ENCODE measurements at places on chromosomes 5 and 9. TPM values are rescaled to one million over a fixed set of nuclear protein-coding genes. Genes with fewer than 3 reads are reported as not detected.

GRCh38 chr9:7304627-7304995 is 495.0 kb downstream of the DMAC1 start:
- no peak for DNase-seq

DNAJC18 gene
- polyA plus RNA-seq, result 3.7 TPM

- DNase-seq, result no peak
Measured at GRCh38 chr5:13625616-13626198, 318.8 kb downstream of the DNAH5 start.

CTXN3 gene
- not detected for polyA plus RNA-seq

INSL4 gene
- polyA plus RNA-seq, result not detected

FOXD4 gene
- not detected for polyA plus RNA-seq

- DNase-seq, result no peak
Measured at GRCh38 chr5:161934486-161934885, 86.6 kb downstream of the GABRA1 start.

- DNase-seq, result no peak
Measured at GRCh38 chr9:120532891-120533290, 47.1 kb downstream of the CDK5RAP2 start.

GRCh38 chr9:18294229-18294628 is 179.7 kb upstream of the ADAMTSL1 start:
- no peak for DNase-seq

DNA sequence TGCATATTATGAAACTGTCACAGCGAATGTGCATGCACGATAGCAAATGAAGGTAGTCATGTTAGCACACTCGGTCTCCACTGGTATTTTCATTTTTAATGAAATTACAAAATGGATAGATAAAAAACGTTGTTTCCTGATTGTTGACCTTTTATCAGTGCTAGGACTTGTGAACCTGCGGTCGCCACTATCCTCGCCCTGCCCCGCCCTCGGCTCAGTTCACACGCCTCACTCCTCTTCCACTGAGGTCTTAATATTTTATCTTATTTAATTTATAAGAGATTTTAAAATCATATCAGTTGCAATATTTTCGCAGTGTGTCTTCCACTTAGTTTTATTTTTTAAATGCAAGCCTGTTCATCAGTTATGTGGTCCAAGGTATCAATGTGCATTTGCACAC is 382.6 kb upstream of the IRX4 start:
- no peak for DNase-seq

KIF27 gene
- 1.8 TPM for polyA plus RNA-seq

DNA sequence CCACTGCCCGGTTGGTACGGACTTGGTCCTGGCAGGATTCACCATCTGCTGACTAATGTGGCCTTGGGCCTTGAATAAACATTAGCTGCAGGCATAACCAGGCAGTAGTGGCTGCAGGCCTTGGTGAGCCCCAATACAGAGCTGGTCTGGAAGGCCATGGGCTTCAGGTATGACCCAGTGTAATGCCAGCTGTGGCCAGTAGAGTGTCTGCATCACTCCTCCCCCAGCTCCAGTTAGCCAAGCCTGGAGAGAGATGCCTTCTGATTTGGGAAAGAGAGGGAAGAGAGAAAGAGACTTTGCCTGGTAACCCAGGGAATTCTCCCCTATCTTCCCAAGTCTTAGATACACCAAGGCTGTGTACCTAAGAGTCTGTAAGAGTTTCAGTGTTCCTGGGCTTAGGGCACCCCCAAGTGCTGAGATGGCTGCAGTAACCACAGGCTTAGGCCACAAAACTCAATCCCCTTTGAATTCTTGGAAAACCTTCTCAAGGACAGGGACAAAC is 5.6 kb upstream of the C5 start:
- no peak for DNase-seq

- no peak for DNase-seq
Measured at GRCh38 chr5:125928663-125929062, 494.5 kb upstream of the GRAMD2B start.

- no peak for DNase-seq
Measured at GRCh38 chr5:170355601-170356098, 33.5 kb downstream of the KCNMB1 start.

CERCAM gene
- polyA plus RNA-seq, result 10.2 TPM

DNA sequence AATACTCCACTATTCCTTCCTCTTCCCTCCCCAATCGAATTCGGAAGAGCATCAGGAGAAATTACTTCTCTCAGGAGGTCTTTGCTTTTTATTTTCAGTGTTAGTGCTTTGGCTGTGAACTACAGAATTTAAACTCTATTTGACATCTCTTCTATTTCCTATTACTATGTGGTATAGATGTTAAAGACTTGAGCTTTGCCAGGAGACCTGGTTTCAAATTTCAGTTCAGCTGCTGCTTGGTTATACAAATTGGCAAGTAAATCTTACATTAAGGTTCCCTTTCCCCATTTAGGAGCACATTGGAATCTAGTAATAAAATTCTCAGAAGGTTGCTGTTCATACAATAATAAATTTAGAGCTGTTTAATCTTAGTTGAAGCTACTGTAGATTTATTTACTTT is 13.1 kb downstream of the UHRF2 start:
- DNase-seq, result no peak

DNA sequence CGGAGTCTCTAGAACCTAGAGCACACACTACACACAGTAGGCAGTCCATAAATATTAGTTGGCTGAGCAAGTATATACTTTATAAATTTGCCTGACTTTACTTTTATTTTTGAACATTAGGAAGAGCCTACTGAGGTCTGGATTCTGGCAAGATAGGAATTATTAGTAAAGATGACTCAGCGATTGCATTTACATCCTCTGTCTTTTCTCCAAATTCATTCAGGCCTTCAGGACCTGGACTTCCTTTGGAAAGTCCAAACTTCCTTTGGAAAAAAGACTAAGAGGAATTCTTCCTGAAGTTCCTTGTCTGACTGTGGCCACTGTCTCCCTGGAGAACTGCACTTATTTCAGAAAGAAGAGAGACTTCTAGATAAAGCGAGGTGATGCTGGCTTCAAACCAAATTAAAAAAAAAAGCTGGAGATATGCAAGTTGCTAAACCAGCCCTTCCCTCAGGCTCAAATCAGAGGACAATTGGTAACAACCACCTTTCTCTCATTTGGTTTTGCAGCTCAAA is 251.3 kb downstream of the GAS1 start:
- DNase-seq, result no peak

ADAMTS12 gene
- not detected for polyA plus RNA-seq

Measured in immature natural killer cell (primary cell).